ENCODE measurements at places on chromosomes 6 and 20.

GRCh38 chr6:114301596-114302219 lies 41.1 kb downstream of the HS3ST5 start:
- DNase-seq: no peak
- no peak overlapping the region for H3K27ac ChIP-seq
- no peaks in the 10 kb centered on the region for H3K36me3 ChIP-seq
- H3K4me1 ChIP-seq: no peaks in the 10 kb centered on the region

GRCh38 chr6:126112171-126112632 lies 125.9 kb downstream of the TRMT11 start:
- H3K4me1 ChIP-seq: no peaks in the 10 kb centered on the region
- no peak for DNase-seq
- H3K36me3 ChIP-seq: no peaks in the 10 kb centered on the region
- no peak overlapping the region for H3K4me3 ChIP-seq

DNA sequence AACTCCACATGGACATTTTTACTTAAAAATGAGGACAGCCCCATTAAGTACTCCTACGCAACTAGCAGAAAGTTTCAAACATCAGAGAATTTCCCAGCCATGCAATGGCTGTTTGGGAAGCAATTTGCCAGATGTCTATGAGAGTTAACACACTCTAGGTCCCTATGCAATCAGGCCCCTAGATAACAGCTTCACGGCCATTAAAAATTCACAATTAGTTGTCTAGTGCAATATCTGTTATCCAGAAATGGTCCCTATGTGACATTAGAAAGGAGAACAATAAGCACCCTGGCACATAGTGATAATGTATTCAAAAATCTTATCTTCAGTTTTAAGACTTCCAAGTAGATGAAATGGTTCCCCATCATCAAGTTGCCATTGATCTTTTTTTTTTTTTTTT lies 174.3 kb upstream of the NRSN1 start:
- no peak for DNase-seq
- H3K27me3 ChIP-seq: no peaks in the 10 kb centered on the region
- no peaks in the 10 kb centered on the region for H3K36me3 ChIP-seq
- no peaks in the 10 kb centered on the region for H3K4me1 ChIP-seq
- H3K27ac ChIP-seq: no peak overlapping the region

GRCh38 chr20:15318682-15319081 lies 981.3 kb upstream of the FLRT3 start:
- H3K27ac ChIP-seq: no peak overlapping the region
- H3K36me3 ChIP-seq: no peaks in the 10 kb centered on the region
- H3K27me3 ChIP-seq: no peaks in the 10 kb centered on the region
- H3K4me3 ChIP-seq: no peak overlapping the region
- no peak for DNase-seq

DNA sequence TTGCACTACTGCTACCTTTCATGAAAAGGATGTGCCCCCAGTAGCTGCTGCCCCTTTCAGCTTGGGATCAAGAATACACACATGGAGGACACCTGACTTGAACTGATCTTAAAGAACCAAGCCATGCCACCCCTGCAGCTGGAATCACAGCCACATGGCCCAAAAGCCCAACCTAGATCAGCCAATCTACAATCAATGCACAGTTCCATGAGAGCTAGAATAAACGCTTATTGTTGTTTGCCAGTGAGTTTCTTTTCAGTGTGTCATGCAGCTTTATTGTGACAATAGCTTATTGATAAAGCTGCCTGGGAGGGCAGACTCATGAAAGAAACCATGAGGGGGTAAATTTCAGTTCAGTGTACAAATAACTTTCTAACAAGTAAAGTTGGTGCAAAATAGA lies 397.7 kb downstream of the PTPRT start:
- no peak for DNase-seq
- no peak overlapping the region for H3K4me3 ChIP-seq
- no peaks in the 10 kb centered on the region for H3K27me3 ChIP-seq
- no peaks in the 10 kb centered on the region for H3K4me1 ChIP-seq
- no peak overlapping the region for H3K27ac ChIP-seq

GRCh38 chr6:77880501-77880900 lies 227.7 kb downstream of the MEI4 start:
- H3K36me3 ChIP-seq: no peaks in the 10 kb centered on the region
- H3K4me3 ChIP-seq: no peak overlapping the region
- no peak for DNase-seq
- H3K4me1 ChIP-seq: no peaks in the 10 kb centered on the region

GRCh38 chr6:80003826-80004172 lies 650 bp upstream of the TTK start:
- peak; percentile 54 for DNase-seq
- no peaks in the 10 kb centered on the region for H3K27me3 ChIP-seq
- peak overlapping the region; percentile 79 for H3K27ac ChIP-seq
- no peaks in the 10 kb centered on the region for H3K36me3 ChIP-seq

GRCh38 chr6:104640761-104641160 lies 219.0 kb downstream of the HACE1 start:
- DNase-seq: no peak
- H3K4me3 ChIP-seq: no peak overlapping the region
- H3K27me3 ChIP-seq: no peaks in the 10 kb centered on the region
- no peaks in the 10 kb centered on the region for H3K4me1 ChIP-seq
- H3K36me3 ChIP-seq: no peaks in the 10 kb centered on the region
- no peak overlapping the region for H3K27ac ChIP-seq

DNA sequence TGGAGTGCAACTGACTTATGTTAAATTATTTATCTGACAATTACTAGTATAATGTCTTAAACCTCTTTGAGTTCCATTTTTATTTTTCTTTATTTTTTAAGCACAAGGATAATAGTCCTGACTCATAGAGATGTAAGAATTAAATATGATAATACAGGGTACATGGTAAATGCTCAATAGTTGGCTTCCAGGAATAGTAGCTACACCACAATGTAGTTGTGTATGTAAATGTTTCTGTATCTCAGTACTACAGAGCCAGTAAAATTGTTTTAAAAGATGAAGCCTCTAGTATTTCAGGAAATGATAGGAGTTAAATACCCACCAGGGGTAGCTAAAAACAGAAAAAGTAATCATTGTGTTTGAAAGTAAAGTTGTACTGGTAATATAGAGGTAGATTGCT lies 487.4 kb upstream of the IRAK1BP1 start:
- no peaks in the 10 kb centered on the region for H3K27me3 ChIP-seq
- H3K27ac ChIP-seq: no peak overlapping the region
- DNase-seq: no peak
- no peaks in the 10 kb centered on the region for H3K36me3 ChIP-seq
- H3K4me1 ChIP-seq: no peaks in the 10 kb centered on the region
- no peak overlapping the region for H3K4me3 ChIP-seq

GRCh38 chr20:5374171-5374570 lies 57.4 kb upstream of the PROKR2 start:
- H3K27me3 ChIP-seq: no peaks in the 10 kb centered on the region
- H3K36me3 ChIP-seq: no peaks in the 10 kb centered on the region
- no peak overlapping the region for H3K27ac ChIP-seq

DNA sequence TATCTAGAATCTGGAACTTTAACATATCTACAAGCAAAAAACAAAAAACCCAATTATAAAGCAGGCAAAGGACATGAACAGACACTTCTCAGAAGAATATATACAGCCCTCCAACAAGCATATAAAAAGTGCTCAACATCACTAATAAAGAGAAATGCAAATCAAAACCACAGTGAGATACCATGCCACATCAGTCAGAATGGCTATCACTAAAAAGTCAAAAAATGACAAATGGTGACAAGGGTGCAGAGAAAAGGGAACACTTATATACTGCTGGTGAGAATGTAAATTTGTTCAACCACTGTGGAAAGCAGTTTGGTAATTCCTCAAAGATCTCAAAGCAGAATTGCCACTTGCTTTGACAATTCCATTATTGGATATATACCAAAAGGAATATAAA lies 215.0 kb upstream of the EYS start:
- H3K27me3 ChIP-seq: no peaks in the 10 kb centered on the region
- no peak overlapping the region for H3K4me3 ChIP-seq
- H3K27ac ChIP-seq: no peak overlapping the region
- no peaks in the 10 kb centered on the region for H3K4me1 ChIP-seq
- no peak for DNase-seq

DNA sequence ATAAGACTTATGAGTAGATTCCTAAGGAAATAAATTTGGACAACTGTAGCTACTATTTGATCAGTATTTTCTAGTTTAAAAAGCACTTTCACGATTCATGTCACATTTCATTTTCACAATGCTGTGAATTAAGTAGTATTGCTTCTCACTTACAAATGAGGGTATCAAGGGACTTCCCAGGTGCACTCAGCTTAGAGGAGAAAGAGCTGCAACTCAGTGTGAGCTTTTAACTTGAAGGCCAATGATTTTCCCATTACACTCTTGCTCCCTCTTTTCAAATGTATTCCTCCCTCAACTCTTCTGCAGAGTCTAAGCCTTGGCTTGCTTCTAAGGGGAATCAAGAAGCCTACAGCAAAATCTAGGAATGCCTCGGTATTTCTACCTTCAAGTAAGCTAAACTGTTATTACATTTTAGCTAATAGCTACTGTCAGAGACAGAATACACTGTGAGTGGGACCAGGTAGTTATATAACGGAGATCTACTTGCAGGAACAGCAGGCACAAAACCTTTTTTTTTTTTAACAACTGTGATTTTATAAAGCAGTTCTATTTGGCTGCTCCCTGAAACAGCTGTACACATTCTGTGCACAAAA lies 339.0 kb downstream of the SYNE1 start:
- H3K27ac ChIP-seq: no peak overlapping the region
- no peaks in the 10 kb centered on the region for H3K36me3 ChIP-seq

- peak; percentile 78 for DNase-seq
- no peaks in the 10 kb centered on the region for H3K27me3 ChIP-seq
- no peaks in the 10 kb centered on the region for H3K36me3 ChIP-seq
- no peaks in the 10 kb centered on the region for H3K4me1 ChIP-seq
These were observed at the start of gene KHDRBS2 for GRCh38 chr6:62285612-62286469. TSS of gene KHDRBS2 (minus strand) at chr6:62286225.

- H3K27ac ChIP-seq: peak overlapping the region; percentile 69
- DNase-seq: no peak
- no peaks in the 10 kb centered on the region for H3K36me3 ChIP-seq
- peaks cover 55% of the 10 kb centered on the region for H3K4me1 ChIP-seq
- H3K4me3 ChIP-seq: peak overlapping the region; percentile 1
These were observed 204.2 kb downstream of the BCAS1 start for GRCh38 chr20:53865901-53866793.

DNA sequence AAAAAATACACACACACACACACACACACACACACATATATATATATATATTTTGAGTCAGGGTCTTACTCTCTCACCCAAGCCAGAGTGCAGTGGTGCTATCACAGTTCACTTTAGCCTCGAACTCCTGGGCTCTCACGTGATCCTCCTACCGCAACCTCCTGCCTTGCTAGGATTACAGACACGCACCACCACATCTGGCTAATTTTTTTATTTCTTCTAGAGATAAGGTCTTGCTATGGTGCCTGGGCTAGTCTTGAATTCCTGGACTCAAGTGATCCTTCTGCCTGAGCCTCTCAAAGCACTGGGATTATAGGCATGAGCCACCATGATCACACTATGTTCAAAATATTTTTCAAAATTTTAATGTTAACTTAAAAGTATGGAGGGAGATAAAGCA lies 43.5 kb downstream of the NUP153 start:
- H3K27ac ChIP-seq: no peak overlapping the region
- DNase-seq: no peak
- peaks cover 70% of the 10 kb centered on the region for H3K36me3 ChIP-seq
- no peaks in the 10 kb centered on the region for H3K4me1 ChIP-seq
- H3K4me3 ChIP-seq: no peak overlapping the region
- no peaks in the 10 kb centered on the region for H3K27me3 ChIP-seq

DNA sequence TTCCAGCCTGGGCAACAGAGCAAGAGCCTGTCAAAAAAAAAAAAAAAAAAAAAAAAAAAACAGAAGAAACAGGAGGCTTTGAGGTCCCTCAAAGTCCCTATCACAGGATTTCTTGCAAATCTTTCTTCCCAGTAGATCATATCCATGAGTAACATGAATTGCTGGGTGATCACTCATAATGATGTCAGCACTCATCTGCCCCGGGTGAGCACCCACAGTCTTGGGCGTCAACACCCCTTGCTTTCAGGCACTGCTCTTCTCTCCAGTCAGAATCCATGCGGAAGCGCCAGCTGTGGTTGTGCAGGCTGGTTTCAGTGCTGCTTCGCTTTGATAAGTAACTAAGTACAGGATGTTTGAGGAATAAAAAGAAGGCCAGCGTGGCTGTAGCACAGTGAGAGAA lies 40.2 kb upstream of the INSM1 start:
- no peaks in the 10 kb centered on the region for H3K36me3 ChIP-seq
- H3K4me1 ChIP-seq: no peaks in the 10 kb centered on the region
- no peaks in the 10 kb centered on the region for H3K27me3 ChIP-seq
- no peak for DNase-seq

DNA sequence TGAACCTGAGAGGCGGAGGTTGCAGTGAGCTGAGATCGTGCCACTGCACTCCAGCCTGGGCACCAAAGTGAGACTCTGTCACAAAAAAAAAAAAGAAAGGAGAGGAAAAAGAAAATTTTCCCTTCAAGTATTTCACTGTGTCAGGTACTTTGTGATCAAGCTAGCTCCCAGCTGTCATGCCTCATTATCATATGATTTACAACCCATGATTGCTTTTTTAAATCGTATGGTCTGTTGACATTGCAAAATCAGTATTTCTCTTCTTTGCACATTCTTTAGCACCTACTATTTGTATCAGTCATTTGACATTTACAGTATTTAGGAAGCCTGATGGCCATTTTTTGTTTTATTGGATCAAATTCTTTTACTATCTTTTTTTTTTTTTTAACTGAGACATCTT lies 22.4 kb downstream of the SASH1 start:
- H3K36me3 ChIP-seq: no peaks in the 10 kb centered on the region
- no peaks in the 10 kb centered on the region for H3K4me1 ChIP-seq
- no peak for DNase-seq
- H3K4me3 ChIP-seq: no peak overlapping the region

DNA sequence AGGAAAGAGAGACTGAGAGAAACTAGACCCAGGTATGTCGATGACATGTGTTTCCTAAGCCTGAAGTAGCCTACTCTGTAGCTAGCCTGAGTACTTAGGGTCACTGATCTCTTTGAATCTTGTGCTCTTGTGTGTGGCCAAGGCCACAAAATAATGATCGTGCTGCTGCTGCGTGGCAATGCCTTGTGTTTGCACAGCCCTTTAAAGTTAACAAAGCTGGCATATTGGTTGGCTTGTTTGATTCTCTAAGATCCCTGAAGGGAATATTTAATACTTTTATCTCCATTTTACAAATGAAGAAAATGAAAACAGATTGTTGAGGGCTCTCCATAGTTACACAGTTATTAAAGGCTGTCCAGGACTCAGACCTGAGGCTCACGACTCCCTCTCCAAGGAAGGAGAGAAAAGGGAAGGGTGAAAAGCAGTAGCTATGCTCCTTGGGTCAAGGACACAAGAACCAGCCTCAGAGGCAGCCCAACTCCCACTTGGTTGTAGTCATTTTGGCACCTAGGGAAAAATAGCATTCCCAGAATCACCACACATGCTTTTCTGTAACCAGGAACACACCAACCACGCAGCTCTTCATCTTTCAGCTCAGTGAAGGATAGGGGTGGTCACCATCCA lies 130.7 kb downstream of the LRFN2 start:
- H3K36me3 ChIP-seq: no peaks in the 10 kb centered on the region
- no peak overlapping the region for H3K27ac ChIP-seq
- no peak for DNase-seq
- H3K4me3 ChIP-seq: no peak overlapping the region
- H3K27me3 ChIP-seq: no peaks in the 10 kb centered on the region
- H3K4me1 ChIP-seq: no peaks in the 10 kb centered on the region
